Activated CD4-positive, alpha-beta T cell treated with anti-CD3 and anti-CD28 coated beads for 4 hours (primary cell): ENCODE measurements at places on chromosomes 7 and 10.

DNA sequence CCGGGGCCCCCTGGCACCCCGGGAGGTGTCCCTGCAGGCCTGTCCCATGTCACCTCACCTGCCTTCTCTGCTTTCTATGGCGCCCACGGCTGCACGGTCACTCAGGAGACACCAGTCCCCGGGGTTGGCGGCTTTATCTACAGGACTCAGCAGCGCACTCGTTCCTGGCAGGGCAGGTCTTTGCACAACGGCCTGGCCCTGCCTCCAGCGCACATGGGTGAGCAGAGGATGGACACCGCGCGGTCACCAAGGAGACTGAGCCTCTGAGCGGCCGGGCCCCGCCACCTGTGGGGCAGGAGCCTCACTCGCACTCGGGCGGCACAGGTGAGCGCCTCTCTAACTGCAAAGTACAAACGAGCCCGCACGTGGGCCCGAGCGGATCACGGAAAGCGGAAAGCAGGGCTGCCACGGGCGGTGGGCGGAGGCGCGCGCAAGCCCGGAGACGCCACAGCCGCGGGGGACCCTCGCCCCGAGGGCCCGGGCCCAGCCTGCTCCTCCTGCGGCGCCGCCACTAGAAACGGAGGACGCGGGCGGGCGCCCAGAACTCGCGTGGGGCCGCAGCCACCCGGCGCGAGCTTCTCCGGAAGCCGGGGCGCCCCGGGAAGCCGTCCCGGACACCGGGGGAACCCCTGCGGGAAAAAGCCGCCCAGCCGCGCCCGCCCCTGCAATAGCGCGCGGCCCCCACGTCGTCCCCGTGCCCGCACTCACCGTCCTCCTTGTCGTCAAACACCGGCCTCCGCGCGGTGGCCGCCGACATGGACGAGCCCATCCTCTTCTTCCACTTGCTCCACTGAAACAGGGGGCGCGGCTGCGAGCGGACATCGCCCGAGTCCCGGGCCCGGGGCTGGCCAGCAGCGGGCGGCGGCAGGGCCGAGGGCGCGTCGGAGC, 642 bp downstream of the STK32C start:
- peak; percentile 47 for DNase-seq

GRCh38 chr10:92420546-92421275, 129.7 kb downstream of the MARCHF5 start:
- DNase-seq = no peak

DNA sequence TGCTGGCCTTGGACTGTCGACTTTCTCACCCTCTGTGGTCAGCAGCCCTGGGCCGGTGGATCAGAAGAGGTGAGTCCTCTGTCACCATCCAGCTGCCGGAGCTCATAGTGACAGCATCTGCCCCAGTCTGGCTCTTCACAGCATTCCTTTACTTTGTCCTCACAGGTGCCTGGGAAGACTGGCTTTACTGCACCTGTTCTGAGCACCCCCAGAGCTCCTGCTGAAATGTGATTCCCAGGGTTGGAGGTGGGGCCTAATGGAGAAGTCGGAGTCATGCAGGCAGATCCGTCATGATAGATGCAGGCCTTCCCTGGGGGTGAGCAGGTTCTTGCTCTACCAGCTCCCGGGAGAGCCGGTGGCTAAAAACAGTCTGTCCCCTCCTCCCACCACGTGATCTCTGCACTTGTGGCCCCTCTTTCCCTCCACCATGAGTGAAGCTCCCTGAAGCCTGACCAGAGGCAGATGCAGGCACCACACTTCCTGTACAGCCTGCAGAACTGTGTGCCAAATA, 171.5 kb downstream of the ZMYND11 start:
- DNase-seq = no peak

DNA sequence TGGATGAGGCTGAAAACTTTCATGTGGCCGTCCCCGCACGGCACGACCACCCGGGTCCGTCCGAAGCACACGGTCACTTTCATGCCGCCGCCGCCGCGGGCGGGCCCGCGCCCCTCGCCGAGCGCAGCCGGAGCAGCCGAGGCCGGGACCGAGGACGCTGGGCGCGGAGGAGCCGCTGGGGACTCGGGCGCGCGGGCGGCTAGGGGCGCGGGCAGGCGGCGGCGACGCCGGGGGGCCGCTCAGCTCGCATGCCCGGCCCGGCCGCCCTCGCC, 247 bp downstream of the PARD3 start:
- no peak for DNase-seq

DNA sequence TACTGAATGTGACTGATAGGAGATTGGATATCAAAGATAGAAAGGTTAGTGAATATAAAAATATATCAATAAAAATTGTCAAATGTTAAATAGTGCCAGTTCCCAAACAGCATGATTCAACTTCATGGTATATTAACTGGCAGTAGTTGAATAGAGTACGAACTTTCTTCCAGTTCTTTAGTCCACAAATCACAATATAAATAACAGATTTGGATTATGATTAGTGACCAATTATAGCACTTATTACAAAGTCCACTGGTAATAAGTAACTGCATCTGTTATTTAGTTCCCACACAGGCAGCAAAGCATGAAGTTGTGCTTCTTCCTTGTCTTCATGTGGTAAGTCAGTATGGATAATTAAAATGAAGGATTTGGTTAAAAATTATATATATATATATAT, 243.0 kb upstream of the VWC2 start:
- no peak for DNase-seq

DNA sequence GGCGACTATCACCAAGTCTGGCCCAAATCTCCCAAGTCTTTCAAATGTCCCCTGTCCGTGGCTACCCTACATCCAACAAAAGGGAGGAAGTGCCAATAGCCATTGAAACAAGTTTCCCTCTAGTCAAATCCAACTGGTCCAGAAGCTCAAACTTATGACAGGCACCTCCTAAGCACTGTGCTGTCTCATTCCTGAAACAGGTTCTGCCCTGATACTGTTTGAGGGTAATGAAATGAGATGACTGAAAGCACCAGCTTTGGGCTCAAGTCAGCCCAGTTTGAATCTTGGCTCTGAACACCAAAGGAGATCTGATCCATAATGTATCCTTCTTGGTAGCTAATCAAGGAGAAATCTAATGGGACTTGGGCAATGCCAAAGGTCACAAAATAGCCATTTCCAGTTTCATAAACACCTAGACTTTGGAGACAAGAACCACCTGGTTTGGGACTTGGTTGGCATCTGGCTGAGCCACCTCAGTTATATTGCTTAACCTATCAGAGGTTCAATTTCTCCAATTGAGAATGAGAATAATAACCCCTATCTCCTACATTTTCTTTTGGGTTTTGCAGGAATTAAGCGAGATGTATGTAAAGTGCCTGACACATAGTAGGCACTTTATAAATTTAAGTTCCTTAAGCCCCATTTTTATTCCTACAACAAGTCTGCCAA, 34.7 kb upstream of the ARID5B start:
- DNase-seq = no peak

DNA sequence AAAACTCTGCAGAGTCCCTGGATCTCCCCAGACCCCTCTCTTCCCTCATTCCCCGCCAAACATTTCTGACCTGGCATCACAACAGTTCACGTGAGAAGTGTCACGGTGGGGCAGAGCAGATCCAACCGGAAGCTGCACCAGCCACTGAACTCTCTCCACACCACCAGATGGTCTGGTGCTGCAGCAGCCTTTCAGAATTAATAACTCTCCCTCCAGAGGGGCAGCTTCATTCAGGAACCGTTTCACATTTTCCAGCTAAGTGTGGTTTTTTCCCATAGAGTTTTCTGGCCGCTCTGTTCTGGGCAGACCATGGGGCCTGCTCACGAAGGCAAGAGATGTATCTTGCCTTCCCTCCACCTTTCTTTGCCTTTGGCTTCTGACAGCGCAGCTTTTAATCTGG, 486.7 kb upstream of the GALNT17 start:
- no peak for DNase-seq

DNA sequence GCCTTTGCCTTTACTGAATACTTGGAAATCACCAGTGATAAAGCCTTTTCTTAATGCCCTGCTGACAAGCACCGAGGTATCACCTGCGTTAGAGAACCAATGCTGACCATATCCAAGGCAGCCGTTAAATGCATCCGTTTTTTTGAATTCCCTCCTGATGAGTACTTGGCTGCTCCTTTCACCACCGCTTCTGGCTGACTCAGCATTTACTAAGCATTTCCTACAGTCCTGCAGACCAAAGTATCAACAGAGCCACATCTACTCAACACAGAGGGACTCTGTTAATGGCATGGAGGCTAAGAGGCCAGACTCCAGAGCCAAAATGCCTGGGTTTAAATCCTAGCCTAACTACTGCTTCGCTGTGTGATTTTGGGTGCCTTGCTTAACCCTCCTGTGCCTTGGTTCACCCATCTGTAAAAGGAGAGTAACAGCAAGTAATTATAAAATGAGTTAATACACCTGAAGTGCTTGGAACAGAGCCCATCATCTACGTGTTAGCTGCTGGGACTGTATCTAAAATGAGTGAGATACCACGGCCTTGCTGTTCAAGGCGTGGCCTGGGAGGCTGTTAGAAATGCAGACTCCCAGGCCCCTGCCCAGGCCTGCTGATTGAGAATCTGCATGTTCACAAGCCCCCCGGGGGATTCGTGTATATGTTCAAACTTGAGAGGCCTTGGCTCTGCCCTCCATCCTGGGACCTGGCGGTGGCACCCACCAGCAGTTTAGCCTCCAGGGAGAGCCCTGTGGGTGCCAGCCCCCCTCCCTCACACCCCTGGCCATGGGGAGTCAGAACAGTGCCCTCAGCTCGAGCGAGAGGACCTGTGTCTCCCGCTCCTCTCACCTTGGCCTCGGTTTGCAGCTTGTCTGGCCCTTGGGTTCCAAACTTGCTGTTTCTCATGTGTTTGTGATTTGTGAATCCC, 30.8 kb upstream of the EFCAB10 start:
- no peak for DNase-seq

DNA sequence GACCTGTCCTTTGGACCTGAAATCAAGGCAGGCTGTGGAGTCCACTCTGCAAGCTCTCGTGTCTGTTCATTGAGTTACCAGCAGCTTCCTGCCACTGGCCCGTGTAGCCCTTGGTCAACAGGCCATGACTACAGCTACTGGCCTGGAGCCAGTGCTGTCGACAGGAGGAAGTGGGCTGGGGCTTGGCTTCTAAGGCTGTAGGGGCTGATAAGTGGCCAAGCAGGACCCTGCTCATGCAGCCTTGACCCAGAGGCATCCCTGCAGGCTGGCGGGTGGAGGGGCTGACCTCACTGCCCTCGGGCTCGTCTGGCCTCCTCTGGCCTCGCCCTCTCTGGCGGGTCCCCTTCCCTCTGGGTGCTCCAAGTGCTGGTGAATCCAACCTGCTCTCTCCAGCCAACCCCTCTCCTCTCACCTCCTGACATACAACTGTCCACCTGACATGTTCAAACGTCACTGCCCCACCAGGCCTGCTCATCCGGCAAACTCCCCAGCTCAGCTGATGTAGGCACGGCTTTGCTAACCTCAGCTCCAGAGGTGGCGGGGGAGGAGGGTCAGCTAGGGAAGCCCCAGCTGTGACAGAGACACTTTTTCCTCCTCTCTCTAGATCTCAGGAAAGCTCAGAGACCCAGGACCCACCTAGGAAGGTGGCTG, 188.6 kb upstream of the LYZL2 start:
- DNase-seq = no peak

DNA sequence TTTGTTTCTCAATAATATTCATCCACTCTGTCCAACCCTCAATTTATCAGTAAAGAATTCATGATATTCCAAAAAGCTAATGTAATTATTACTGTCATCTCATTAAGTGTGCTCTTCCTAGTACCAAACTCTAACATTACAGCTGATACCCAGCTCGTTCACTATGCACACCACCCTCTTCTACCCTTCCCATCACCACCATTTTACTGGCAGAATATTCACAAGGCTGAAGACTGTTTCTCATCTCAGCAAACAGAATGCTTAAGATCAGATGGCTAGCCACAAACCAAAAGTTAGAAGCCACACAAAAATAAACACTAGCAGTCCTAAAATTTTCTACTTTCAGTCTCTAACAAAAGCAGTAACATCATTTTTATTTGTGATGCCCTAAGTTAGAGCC, 121.5 kb downstream of the SRPK2 start:
- DNase-seq = no peak

- no peak for DNase-seq
Observed at GRCh38 chr7:41900532-41900931, 197.6 kb upstream of the INHBA start.

GRCh38 chr10:123993534-123994416, 99.6 kb downstream of the CHST15 start:
- DNase-seq = no peak

- DNase-seq = no peak
Observed at GRCh38 chr7:112298543-112299100, 92.1 kb downstream of the ZNF277 start.

DNA sequence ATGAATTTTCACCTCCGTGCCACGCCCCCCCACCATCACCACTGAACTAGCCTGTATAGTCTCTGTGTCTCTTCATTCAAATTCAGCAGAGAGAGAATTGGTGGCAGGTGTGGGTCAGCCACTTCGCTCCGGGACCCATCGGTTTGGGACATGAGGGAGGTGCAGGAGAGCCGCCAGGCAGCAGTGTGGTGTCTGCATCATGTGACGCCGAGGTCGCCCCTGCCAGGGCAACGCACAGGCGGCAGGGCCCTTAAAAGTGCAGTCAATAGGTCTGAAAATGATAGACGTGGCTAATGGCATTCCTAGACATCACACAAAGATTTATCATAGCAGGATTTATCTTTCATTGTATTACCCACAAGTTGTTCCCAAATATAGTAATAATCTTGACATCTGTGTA, 100.6 kb upstream of the RNF32 start:
- DNase-seq = no peak

DNA sequence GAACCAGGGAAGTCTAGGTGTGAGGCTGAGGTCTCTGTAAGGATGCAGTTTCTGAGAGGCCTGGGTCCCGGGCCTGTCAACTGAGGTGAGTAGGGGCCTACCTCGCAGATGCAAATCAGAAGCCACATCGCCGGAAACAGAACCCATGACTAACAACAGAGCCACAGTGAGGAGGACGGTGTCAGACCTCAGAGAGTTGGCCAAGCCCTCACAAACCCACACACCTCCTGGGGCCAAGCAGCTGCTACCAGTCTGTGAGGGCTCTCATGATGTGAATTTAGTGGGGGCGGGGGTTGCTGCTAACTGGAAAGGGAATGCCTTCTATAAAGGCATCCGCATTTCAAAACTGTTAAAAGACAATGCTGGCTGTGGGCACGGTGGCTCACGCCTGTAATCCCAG, 103.0 kb downstream of the COBL start:
- DNase-seq = no peak

DNA sequence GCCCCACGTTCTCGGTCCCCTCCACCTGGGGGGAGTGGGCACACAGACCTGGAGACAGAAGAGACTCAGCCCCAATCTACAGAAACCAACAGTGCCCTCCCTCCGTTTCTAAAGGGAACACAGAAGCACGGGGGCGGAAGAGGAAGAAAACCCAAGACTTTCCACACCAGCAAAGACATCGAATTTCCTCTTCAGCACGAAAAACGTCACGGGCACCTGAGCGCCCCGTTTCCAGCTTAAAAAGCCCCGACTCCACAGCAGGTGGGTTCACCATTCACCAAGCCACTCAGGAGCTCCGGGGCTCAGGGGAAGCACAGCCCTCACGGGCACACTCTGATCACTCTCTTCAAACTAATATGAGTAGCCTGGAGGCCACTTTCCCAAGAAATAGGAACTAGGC, 19.6 kb downstream of the NUDT1 start:
- peak; percentile 44 for DNase-seq

- peak; percentile 60 for DNase-seq
Observed at GRCh38 chr7:33040803-33041516, 21.6 kb downstream of the NT5C3A start.

GRCh38 chr10:12158111-12158510, 28.6 kb downstream of the SEC61A2 start:
- no peak for DNase-seq

- DNase-seq = no peak
Observed at GRCh38 chr10:109202111-109202510, 721.2 kb downstream of the XPNPEP1 start.
